ENCODE measurements at places on chromosomes 2 and 18.

- DNase-seq, result no peak
These were observed 149.1 kb upstream of the CELF4 start for GRCh38 chr18:37714691-37715090.

GRCh38 chr2:213740453-213740852 is 456.2 kb downstream of the SPAG16 start:
- no peak for DNase-seq

DNA sequence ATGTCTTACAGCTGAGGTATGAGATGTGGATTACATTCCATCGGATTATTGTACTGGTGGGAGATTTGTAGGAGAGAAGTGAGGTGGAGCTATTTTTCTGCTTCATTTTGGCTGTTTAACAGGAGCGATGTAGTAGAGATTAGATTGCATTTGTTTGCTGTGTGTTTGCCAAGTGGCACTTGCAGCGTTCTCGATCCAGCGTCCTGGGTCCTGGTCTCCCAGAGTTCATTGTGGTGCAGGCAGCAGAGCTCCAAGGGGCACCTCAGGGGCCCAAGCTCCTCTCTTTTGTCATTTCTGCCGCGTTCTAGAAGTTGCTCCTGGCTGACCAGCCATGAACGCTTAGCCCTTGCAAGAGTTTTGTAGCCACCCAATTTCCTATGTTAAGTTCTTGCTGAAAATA is 210.1 kb upstream of the APCDD1 start:
- DNase-seq, result no peak

- DNase-seq, result no peak
These were observed 48.9 kb upstream of the SPP2 start for GRCh38 chr2:234001380-234002160.

DNA sequence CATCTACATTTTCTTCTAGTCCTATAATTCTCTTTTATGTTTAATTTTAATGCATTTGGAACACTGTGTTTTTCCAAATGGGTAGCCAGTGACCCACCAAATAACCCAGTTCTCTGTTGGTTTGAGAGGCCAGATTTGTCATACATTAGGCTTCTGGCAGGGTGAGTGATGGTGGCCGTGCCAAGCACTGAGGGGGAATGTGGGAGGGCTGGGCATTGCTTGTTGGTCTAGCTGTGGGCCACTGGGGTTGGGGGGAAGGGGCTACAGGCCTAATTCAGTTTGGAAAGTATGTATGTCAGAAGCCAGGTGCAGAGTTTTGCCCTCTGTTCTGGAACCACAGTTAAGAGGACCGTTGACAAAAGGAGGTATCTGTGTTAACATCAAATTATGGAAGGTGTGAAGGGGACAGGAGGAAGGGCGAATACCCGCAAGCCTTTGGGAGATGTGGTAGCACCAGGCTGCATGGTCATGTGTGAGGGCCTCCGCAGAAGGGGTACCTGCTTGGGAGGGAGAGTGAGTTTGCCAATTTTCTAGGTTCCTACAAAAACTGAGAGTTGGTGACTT is 38.1 kb upstream of the SCLY start:
- DNase-seq, result no peak

DNA sequence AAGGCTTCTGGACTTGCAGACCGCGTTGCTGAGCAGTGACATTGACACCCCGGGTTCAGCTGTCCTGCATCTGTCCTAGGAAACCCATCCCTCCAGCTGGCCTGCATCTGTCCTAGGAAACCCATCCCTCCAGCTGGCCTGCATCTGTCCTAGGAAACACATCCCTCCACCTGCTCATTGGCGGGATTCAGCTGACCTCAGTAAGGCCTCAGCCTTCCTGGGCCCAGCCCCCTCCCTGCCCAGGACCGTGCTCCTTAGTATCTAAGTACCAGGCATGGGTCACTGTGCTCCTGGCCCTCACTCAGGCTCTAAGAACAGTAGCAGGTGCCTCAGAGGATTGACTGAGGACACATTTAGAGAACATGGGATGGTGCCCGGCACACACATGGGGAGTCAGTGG is 1.2 kb downstream of the MLPH start:
- no peak for DNase-seq

GRCh38 chr2:102737431-102737830 is 24.4 kb upstream of the TMEM182 start:
- DNase-seq, result no peak

DNA sequence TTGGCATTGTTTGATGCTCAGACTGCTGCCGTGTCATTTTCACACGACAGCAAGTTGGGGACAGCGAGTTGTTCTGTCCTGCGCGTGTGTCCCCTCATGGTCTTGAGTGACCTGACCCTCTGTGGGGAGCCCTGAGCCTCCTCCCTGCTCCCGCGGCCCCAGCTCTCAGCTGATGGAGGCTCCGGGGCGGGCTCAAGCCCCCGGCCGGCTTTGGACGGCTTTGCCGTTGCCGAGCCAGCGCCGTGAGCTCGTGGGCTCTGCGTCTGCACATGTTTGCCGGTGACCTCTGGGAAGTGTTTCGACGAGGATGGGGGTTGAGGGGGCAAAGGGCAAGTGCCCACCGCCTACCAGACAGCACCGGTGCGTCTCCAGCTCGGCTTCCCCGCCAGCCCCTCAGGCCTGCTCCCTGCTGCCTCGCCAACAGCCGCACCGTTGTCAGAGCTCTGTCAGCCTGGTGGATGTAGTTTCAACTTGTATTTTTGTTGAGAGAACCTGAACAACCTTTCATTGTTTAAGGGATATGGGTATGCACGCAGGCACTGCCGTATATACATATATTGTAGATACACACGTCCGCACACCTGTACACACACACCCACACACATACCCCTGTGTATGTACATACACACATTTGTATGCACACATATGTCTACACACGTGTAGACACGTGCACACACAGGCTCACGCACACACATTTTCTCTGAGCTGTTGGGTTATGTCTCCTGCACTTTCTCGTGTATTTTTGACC is 13.7 kb downstream of the PDCD1 start:
- DNase-seq, result peak; percentile 8

DNA sequence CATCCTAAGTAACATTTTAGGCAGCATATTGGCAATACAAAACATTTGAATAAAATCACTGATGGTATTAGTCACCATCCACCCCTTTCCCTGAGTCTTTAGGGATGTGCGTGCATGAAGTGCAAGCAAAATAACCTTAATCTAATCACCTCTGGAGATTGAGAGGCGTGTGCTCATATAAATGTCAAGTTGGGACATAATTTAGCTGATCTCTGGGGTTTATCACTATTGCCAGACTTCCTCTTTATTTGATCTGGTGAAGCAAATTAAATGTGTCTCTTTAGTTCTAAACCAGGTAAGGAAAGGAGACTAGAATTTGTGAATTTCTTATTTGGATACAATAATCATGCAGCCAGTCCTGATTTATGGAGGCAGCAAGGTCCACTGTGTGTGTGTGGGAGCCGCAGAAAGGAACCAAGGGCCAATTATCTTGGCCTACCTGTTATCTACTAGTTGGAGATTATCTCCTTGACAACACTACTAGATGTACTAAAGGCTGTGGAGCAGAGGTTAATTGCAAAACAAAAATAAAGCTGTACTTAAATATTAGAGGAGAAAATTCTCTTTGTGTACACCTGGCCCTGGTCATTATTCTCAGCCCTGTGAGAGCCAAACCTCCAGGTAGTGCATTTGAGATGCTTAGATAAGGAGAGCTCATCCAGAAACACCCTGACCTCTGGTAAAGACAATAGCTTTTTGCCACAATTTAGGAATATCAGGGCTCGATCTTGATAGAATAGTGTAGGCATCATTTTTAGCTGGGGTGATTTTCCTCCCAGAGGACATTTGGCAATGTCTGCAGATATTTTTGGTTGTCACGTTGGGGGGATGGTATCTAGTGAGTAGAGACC is 78.2 kb downstream of the HRH4 start:
- DNase-seq, result no peak

DNA sequence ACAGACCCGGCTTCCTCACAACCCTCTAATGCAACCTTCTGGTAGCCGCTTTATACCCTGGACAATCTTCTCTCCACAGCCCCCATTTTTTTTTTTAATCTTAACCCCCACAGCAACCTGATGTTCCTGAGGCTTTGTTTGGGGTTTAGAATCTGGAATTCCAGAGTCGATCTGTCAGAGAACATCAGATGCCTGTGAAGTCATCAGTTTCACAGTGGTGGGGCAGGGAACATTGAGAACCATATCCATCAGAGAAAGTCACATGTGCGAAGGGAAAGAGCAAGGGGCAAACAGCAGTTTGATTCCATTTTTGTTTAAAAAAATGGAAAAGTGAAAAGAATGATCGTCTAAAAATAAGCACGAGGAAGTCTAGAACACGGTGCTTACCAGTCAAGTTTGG is 20.6 kb downstream of the NPAS2 start:
- DNase-seq, result no peak

GRCh38 chr2:171972329-171972982 is 27.3 kb upstream of the METAP1D start:
- no peak for DNase-seq

DNA sequence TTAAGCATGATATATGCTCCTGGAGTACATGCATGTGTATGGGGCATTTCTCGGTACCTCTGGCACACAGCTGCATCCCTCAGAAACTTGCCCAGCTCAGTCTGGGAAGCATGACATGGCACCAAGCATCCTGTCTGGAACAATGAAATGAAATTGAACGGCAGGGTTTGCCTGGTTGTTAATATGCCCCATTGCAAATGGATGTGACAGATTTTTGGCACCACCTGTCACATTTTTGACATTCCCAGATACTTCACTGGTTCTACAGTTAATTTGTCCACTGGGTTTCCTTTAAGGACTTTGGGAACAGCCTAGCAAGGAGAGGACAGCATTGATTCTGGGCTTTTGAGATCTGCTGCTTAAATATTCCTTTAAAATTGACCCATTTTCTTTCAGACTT is 305.8 kb downstream of the TSN start:
- no peak for DNase-seq

DNA sequence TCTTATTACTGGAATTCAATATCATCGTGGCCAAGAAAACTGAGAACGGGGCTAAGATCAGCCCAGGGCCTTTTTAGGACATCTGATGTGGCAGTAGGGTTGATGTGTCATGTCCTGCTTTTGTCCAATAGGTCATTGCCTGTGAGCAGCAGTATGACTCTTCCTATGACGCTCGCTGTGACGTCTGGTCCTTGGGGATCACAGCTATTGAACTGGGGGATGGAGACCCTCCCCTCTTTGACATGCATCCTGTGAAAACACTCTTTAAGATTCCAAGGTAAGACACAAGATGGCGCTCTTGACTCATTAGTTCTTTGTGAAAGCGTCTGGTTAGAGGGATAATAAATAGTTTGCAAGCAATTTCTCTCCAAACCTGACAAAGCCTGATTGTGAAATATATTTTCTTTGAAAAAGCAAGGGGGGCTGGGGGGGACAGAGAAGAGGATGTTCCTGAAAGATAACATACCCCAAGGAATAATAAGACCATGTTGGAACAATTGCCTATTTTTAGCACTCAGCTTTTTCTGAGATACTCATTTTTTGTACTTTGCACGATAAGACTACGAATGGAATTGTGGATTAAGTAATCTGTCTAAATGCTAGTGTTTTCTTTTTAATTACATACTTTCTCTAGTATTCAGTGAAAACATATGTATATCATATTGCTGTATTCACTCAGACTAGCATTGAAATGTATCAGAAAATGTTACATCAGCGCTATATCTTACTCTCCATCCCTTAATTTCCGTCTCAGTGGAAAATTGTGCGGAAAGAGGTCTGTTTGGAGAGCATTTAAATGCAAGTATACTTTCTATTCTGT is 58.1 kb downstream of the MYO3B start:
- no peak for DNase-seq

- no peak for DNase-seq
These were observed 38.9 kb downstream of the SETBP1 start for GRCh38 chr18:44719519-44720060.

DNA sequence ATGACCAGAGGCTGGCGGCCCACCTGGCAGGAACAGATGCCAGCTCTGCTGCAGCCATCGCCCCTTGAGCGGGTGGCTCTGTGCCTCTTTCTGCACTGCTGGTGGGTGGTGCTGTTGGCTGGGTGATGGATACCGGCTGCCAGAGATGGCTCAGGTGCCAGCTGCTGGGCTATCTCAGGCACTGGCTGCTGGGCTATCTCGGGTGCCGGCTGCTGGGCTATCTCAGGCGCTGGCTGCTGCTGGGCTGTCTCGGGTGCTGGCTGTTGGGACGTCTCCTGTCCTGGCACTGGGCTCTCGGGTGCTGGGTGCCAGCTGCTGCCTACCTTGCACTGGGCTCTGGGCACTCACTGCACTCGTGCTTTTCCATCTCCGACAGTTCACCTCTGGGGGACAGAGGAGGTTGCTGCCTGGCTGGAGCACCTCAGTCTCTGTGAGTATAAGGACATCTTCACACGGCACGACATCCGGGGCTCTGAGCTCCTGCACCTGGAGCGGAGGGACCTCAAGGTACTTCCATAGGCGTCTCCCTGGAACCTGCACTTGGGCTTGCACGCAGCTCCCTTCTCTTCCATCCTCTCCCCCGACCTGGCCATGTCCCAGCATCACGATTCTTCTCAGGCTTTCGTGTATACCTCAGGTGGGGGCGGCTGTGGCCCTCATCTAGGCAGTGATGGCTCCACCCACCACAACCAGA is 98.4 kb downstream of the USP40 start:
- DNase-seq, result no peak

DNA sequence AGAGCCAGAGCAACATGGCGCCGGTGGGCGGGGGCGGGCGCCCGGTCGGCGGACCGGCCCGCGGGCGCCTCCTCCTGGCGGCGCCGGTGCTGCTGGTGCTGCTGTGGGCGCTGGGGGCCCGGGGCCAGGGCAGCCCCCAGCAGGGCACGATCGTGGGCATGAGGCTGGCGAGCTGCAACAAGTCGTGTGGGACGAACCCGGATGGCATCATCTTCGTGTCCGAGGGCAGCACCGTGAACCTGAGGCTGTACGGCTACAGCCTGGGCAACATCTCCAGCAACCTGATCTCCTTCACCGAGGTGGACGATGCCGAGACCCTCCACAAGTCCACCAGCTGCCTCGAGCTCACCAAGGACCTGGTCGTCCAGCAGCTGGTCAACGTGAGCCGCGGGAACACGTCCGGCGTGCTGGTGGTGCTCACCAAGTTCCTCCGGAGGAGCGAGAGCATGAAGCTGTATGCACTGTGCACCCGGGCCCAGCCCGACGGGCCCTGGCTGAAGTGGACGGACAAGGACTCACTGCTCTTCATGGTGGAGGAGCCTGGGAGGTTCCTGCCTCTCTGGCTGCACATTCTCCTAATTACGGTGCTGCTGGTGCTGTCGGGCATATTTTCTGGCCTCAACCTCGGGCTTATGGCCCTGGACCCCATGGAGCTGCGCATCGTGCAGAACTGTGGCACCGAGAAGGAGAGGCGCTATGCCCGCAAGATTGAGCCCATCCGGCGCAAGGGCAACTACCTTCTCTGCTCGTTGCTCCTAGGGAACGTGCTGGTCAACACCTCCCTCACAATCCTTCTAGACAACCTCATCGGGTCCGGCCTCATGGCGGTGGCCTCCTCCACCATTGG is 507 bp downstream of the CNNM4 start:
- no peak for DNase-seq

GRCh38 chr2:223003191-223003590 is 48.8 kb upstream of the KCNE4 start:
- DNase-seq, result no peak

- DNase-seq, result no peak
These were observed 27.8 kb upstream of the RHOB start for GRCh38 chr2:20419007-20419576.
